Kidney (tissue), 22 donors: ENCODE measurements at places on chromosomes 16 and 17.

DNA sequence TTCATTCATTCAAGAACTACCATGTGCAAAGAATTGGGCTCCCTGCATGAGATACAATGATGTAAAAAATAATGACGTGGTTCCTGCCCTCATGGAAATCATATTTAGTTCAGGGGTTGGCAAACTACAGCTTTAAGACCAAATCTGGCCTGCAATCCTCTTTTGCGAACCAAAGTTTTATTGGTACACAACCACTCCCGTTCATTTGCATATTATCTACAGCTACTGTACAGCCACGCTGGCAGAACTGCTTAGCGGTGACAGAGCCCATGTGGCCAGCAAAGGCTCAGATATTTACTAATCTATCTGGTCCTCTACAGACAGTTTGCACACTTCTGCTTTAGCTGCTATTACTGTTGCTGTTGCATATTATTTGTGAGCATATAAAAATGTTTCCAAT is 167.7 kb downstream of the XYLT1 start:
- H3K27ac ChIP-seq = no peak overlapping the region
- DNase-seq = no peak
- H3K36me3 ChIP-seq = no peaks in the 10 kb centered on the region

DNA sequence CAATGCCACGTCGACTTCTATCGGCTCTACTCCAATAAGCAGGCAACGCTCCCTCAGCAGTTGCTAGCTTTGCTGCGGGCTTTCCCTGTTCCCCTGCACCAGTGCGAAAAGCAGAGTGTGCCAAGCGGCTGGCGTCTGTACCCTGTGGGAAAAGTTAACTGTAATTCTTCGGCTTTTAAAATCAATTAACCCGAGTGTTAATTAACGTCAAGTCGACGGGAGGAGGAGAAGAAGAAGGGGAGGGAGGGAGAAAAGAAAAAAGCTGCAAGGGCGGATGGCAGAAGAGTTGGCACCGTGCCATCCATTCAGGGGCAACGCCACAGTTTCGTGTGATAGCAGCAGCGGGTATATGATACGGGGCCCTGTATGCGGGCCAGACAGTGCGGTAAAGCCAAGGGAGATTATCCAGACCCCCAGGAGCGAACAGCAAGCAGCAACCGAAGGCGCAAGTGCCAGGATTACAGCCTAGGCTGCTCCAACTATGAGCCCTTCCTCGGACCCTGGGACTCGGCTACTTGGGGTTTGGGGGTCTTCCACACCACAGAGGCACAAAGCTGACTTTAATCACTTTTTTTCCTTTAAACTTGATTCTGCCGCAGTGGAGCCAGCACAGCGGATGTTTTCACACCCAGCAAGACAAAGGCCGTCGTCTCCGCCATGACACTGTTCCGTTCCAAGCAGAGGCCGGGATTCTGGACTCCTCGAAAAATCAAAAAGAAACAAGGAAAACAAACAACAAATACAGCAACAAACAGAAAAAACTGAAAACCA is 253.8 kb upstream of the PMFBP1 start:
- no peak overlapping the region for H3K27ac ChIP-seq
- no peaks in the 10 kb centered on the region for H3K4me1 ChIP-seq
- H3K36me3 ChIP-seq = no peaks in the 10 kb centered on the region
- no peak overlapping the region for H3K4me3 ChIP-seq
- DNase-seq = no peak
- H3K27me3 ChIP-seq = no peaks in the 10 kb centered on the region

- H3K36me3 ChIP-seq = no peaks in the 10 kb centered on the region
- H3K4me1 ChIP-seq = no peaks in the 10 kb centered on the region
- no peak overlapping the region for H3K4me3 ChIP-seq
- DNase-seq = no peak
Measured at GRCh38 chr17:17511881-17512858, 16.0 kb upstream of the RASD1 start.

DNA sequence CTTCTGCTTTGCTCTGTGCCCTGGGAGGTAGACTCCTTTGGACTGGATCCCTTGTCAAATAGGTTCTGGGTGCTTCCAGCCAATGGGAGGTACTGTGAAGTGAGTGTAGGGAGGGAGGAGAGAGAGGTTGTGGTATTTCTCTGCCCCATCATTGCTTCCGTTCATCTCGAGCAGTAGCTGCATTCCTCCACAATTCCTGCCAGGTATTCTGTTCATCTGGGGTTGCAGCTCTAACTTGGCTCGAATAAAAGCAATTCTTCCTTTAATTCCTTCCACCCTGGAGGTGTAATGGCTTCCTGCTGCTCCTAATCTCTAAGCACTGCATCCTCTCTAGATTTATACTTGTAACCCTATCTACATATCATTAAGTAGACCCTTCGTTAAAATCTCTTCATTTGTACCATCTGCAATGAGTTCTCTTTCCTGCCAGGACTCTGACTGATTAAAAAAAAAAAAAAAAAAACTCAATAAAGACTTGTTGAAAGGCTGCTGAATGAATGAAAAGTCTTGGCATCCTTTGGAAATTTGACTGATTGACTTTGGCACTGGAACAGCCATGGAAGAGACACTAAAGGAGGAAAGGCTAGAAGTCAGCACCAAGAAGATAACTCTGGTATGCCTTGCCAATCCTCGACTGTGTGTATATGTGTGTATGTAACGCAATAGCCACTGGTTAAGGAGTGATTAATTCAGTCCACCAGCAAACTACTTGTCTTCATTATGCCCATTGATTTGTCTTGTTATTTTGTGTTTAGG is 616.9 kb upstream of the SOX9 start:
- H3K4me3 ChIP-seq = no peak overlapping the region
- H3K27ac ChIP-seq = no peak overlapping the region
- H3K36me3 ChIP-seq = no peaks in the 10 kb centered on the region
- DNase-seq = no peak
- no peaks in the 10 kb centered on the region for H3K4me1 ChIP-seq

DNA sequence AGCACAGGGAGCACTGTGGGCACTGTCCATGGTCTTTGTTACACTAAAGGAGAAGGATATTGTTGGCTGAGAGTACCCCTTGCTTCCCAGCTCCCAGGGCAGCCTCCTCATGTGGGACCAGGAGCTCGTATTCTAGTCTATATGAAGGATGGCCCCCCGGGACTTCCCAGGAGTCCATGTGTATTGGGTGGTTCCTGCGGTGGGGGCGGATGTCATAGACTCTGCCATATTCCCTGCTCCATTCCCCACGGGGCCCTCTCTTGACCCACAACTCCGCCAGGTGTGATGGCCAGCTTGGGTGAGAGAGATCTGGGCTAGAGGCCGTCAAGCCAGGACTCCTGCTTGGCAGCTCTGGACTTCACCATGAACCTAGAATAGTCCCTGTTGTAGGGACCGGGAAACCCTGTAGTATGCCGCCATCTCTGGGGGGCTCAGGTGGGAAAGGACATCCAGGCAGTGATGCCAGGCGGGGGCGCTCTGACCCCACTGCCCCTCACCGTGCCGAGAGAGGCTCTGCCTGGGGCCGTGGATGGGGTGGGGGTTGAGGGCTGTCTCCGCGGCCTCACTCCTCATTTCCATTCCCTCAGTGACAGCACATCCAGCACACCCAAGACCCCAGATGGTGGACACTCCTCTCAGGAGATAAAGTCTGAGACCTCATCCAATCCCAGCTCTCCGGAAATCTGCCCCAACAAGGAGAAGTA is 37.8 kb downstream of the OR1D5 start:
- H3K36me3 ChIP-seq = no peaks in the 10 kb centered on the region
- no peaks in the 10 kb centered on the region for H3K27me3 ChIP-seq
- H3K27ac ChIP-seq = no peak overlapping the region
- H3K4me1 ChIP-seq = no peaks in the 10 kb centered on the region
- peak; percentile 62 for DNase-seq
- H3K4me3 ChIP-seq = no peak overlapping the region

GRCh38 chr17:67032985-67033384 is 11.4 kb upstream of the CACNG1 start:
- H3K27ac ChIP-seq = no peak overlapping the region
- no peak for DNase-seq
- no peaks in the 10 kb centered on the region for H3K27me3 ChIP-seq

DNA sequence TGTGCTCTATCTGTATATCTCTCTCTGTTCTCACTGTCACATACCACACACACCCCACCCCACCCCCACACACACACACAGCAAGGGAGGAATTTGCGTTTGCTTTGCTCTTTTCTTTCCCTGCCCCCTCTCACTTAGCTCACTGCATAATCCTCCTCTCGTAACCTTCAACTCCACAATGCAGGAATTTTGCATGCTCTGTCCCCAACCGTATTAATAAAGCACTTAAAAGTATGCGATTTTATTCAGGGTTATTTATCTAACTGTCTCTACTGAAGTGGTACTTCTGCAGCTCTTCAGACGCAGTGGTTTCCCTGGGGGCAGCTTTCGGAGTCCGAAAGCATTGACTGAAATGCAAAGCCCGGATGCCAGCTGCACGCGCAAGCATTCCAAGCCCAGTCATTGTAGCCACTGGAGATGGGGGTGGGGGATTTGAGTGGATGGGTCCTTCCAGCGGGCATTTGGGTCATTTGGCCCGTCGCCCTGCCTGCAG is 105.4 kb upstream of the RBFOX1 start:
- peak; percentile 29 for DNase-seq
- no peak overlapping the region for H3K4me3 ChIP-seq
- H3K27ac ChIP-seq = no peak overlapping the region
- no peaks in the 10 kb centered on the region for H3K36me3 ChIP-seq
- no peaks in the 10 kb centered on the region for H3K4me1 ChIP-seq

DNA sequence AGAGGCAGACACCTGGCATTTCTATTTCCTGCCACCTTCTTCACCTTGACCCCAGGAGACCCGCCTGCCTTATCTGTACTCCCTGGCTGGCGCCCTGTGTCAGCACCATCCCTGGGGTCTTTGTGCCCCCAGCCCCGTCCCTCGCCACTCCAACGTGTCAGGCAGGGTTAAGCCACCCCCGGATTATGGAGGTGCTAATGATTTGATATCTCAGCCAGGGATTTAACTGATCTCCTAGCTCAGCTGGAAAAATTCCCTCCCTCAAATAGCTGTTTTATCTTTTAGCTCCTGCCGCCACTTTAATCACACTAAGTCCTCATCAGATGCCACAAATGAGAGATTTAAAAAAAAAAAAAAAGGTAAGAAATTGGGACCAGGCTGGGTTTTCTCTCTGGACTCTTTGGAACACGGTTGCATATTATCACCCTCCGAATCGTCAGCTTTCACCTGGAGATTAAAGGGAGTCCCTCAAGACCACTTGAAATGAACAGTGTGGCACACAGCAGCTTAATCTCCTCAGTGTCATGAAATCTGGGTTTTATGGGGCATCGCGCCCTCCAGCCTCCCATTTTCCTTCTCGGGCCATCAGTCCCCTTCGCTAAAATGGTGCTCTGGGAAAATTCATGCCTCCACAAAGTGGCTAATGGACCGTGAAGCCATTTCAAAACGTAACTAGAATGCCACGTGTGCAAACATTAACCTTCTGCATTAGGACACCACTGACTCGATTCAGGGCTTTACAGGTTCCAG is 26.2 kb upstream of the WFDC1 start:
- peaks cover 20% of the 10 kb centered on the region for H3K4me1 ChIP-seq
- DNase-seq = peak; percentile 70
- no peaks in the 10 kb centered on the region for H3K36me3 ChIP-seq
- H3K27me3 ChIP-seq = no peaks in the 10 kb centered on the region

DNA sequence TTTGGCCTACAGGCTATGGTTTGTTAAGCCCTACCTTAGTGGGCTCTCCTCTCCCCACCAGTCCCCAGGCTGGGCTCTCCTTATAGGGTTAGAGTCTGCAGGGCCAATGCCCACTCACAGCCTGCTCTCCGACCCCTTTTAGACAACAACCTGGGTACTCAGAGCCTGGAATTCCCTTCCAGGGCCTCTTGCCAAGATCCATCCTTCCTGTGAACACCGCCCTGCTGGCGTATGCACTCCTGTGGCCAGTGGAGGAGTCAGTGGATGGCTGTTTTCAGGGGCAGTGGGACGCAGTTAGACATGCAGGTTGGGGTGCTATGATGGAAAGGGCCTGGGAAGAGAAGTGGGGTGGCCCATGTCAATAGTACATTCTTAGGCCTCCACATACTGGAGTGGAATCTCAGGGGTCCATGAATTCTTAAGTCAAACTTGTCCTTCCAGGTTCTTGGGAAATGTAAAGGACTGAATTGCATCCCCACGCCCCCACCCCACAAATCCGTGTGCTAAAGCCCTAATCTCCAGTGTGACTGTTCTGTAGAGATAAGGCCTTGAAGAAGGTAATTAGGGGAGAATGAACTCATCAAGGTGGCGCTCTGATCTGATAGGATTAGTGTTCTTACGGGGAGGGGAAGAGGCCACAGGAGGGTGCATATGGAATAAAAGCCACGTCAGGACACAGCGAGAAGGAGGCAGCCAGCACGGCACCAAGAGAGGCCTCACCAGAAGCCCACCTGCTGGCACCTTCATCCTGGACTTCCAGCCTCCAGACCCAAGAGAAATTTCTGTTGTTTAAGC is 81.6 kb upstream of the CACNG5 start:
- H3K27me3 ChIP-seq = no peaks in the 10 kb centered on the region
- H3K4me1 ChIP-seq = no peaks in the 10 kb centered on the region
- no peak for DNase-seq
- no peaks in the 10 kb centered on the region for H3K36me3 ChIP-seq
- no peak overlapping the region for H3K27ac ChIP-seq

- DNase-seq = no peak
- no peaks in the 10 kb centered on the region for H3K4me1 ChIP-seq
- H3K4me3 ChIP-seq = peak overlapping the region; percentile 76
Measured at GRCh38 chr16:424033-424622, 1.3 kb upstream of the RAB11FIP3 start.

GRCh38 chr17:73733517-73733916 is 89.3 kb upstream of the SDK2 start:
- H3K4me1 ChIP-seq = no peaks in the 10 kb centered on the region
- no peak overlapping the region for H3K4me3 ChIP-seq
- no peak overlapping the region for H3K27ac ChIP-seq
- no peaks in the 10 kb centered on the region for H3K36me3 ChIP-seq
- H3K27me3 ChIP-seq = no peaks in the 10 kb centered on the region
